Regular cardiac myocyte (primary cell): ENCODE measurements at places on chromosomes 4 and X. TPM values are rescaled to one million over a fixed set of nuclear protein-coding genes. Genes with fewer than 3 reads are reported as not detected.

Gene PABPC1L2B
- not detected in 2 replicates for total RNA-seq

Gene AMTN
- total RNA-seq: not detected in 2 replicates

Gene GAB3
- total RNA-seq: 7.3 and 20.0 TPM in 2 replicates

Gene MAGEB2
- not detected in 2 replicates for total RNA-seq

Gene MND1
- total RNA-seq: 1.4 and 10.2 TPM in 2 replicates

Gene SPOCK3
- total RNA-seq: 1.5 and 2.0 TPM in 2 replicates

Gene TCEAL4
- 40.6 and 58.9 TPM in 2 replicates for total RNA-seq

Gene LIMCH1
- total RNA-seq: 13.8 and 20.3 TPM in 2 replicates

Gene WDR13
- 73.3 and 77.3 TPM in 2 replicates for total RNA-seq

Gene DDX60
- total RNA-seq: 13.2 and 26.2 TPM in 2 replicates

Gene AWAT2
- total RNA-seq: under 0.01 TPM in 1 of 2 replicates, not detected in the other

Gene UGT2A3
- under 0.01 and 0.28 TPM in 2 replicates for total RNA-seq

Gene CFP
- total RNA-seq: under 0.01 and 0.19 TPM in 2 replicates

Gene VSIG1
- under 0.01 TPM in 2 replicates for total RNA-seq

Gene MAOB
- under 0.01 and 0.56 TPM in 2 replicates for total RNA-seq

Gene ADGRG4
- not detected in 2 replicates for total RNA-seq

Gene ADH1B
- 0.38 and 0.85 TPM in 2 replicates for total RNA-seq

Gene P2RY4
- not detected in 2 replicates for total RNA-seq

Gene FRAS1
- 0.77 and 5.4 TPM in 2 replicates for total RNA-seq

Gene NIPAL1
- 1.4 and 2.9 TPM in 2 replicates for total RNA-seq

Gene HMGB3
- total RNA-seq: 3.9 and 20.1 TPM in 2 replicates

Gene RTL3
- 0.19 and 0.28 TPM in 2 replicates for total RNA-seq

Gene ETNPPL
- not detected in 2 replicates for total RNA-seq

Gene MAMLD1
- 0.56 and 0.58 TPM in 2 replicates for total RNA-seq

Gene NLRP2B
- total RNA-seq: not detected in 2 replicates

Gene GLRA3
- total RNA-seq: not detected in 2 replicates

Gene KCNE5
- 0.38 and 0.56 TPM in 2 replicates for total RNA-seq

Gene GDPD2
- total RNA-seq: under 0.01 TPM in 1 of 2 replicates, not detected in the other

Gene MPP1
- 20.9 and 42.9 TPM in 2 replicates for total RNA-seq

Gene MID1IP1
- total RNA-seq: 37.8 and 60.4 TPM in 2 replicates

Gene HS3ST1
- total RNA-seq: 0.56 and 1.5 TPM in 2 replicates

Gene FRG1
- 31.3 and 35.9 TPM in 2 replicates for total RNA-seq

Gene FAT4
- 4.4 and 11.6 TPM in 2 replicates for total RNA-seq

Gene PWWP3B
- total RNA-seq: under 0.01 and 0.28 TPM in 2 replicates

Gene PRR32
- total RNA-seq: not detected in 2 replicates

Gene USO1
- 154 and 191 TPM in 2 replicates for total RNA-seq

Gene CACNA1F
- 0.19 TPM in 1 of 2 replicates, not detected in the other for total RNA-seq
